CD4-positive, alpha-beta T cell treated with Interleukin-12 subunit alpha and Interleukin-12 subunit beta, for 1 hour (primary cell): ENCODE measurements at places on chromosomes 6 and 20.

DNA sequence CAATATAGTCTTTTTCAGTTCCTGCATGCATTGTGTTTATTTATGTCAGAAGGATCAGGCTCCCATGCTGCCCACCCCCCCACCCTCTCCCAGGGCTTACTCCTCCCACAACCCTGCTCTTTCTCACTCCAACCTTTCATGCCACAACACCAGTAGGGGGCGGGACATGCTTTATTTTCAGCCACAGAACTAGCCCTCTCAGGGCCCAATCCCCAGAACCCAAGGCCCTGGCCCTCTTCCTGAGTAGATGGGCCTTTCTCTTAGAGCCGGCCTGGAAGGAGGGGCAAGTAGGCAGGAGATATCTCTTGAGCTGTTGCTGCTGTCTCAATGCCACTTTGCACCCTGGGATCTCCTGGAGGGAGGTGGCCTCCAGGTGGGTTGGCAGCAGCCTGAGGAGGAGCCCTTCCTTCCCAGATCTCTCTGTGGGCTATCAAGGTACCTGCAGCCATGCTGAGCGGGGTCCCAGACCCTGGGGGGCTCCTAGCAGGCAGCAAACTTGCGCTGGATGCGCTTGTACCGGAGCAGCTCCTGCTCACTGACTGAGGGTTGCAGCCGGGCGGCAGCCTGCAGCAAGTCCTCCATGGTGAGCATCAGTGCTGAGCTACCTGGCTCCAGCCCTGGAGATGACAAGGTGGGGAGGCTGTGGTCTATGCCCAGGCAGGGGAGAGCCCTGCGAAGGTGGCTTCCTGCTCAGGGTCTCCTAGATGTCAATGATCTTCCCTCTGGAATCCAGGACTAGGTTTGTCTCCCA lies 3.5 kb downstream of the GNMT start:
- peak; percentile 52 for DNase-seq

GRCh38 chr6:162343936-162344645 lies 383.5 kb downstream of the PRKN start:
- no peak for DNase-seq

DNA sequence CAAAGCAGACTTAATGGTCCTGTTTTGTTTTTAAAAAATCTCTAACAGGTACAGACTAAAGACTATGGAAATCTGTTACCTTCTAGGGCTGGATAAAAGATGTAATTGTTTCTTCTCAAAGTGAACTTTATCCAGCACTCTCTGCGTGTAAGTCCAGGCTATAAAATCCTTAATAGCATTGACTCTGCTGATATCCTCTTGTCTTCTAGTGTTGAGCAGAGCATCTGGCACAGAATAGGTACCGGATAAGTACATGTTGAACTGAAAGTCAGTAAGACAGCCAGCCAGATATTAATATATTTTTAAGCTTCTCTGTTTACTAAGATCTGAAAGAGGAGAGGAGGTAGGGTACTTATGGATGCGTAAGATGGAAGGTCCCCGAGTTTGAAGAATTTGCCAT lies 262.3 kb downstream of the TBC1D7 start:
- DNase-seq, result no peak

- no peak for DNase-seq
Measured at GRCh38 chr6:11270030-11271027, 37.9 kb upstream of the NEDD9 start.

DNA sequence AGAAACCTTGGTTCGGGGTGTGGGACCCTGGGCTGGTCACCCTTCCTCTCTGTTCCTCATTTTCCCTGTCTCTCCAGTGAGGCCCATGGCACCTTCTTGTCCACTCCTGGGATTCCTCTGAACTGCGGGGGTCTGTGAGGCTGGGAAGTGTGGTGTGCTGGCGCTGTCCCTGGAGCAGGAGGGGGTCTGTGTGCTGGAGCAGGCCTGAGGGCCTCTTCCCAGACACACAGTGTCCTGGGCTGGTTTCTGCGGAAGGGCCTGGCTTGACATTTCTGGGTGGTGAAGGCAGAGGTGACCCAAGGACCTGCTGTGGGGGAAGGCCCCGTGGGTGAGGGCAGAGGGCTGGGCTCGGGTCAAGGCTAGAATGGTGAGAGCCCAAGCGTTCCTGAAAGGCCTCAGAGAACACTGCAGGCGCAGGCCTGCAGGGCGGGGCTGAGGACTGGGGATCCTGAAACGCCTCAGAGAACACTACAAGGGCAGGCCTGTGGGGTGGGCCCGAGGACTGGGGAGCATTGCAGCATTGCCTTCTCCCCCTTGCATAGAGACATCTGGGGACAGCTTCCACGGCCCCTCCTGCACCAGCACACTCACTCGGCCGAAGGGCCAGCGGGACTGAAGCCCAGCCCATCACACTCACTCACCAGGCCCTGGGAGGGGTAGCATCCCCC lies 10.6 kb upstream of the BAK1 start:
- no peak for DNase-seq

DNA sequence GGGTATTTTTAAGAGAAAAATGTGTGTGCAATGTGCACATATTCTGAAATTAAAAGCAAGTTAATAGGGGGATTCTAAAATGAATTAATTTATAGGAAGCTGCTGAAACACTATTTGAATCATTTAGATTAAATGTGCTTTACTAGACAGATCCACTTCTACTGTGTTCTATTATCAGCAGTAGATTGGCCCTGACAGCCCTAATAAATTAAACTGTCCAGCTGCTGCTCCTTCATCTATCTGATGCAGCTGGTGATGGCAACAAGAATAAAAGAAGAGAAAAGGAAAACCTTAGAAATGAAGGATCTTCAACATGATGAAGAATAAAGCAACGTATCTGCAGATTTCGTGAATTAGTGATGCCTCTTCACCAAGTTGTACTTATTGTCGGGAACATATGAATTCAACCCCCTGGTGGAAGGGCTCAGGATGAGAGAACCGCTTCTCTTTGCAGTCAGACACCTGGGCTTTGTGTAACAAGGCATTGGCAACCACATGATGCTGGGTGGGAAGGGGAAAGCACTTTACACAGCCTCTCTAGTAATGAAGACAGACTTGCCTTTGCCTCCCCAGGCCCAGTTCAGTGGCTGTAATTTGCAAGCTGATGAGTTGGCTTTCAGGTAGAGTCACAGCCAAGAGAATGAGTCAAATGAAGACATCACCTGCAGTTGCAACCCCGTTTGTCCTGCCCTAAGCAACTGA lies 94.4 kb downstream of the LAMP5 start:
- no peak for DNase-seq

GRCh38 chr6:84777888-84778287 lies 13.5 kb upstream of the TBX18 start:
- DNase-seq, result no peak

DNA sequence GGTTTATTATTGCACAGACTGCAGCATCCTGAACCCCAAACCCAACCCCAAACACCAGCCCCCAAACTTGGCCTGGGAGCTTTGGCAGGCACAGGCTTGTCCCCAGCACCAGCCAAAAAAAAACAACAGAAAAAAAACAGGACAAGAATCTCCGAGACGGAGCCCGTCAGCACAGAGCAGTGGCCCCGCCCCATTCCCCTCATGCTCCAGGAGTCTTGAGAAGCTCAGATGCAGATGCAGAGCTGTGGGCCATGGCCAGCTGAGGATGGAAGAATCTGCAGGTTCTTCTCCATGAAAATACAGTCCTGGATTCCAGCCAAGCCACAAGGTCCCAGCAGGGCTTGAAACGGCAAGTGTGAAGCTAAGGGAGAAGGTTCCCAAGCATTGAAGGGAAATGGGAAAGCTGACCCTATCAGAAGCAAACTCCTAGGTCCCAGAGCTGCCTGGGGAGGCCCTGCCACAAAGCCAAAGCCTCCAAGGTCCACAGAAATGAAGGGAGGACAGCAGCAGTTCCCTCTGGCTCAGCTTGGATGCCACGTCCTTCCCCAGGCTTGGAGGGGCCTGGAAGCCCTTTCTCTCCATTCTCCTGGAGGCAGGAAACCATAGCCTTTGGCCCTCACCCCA lies 75.2 kb downstream of the JPH2 start:
- no peak for DNase-seq

GRCh38 chr6:39905640-39905975 lies 28.7 kb downstream of the MOCS1 start:
- DNase-seq, result no peak

- DNase-seq, result no peak
Measured at GRCh38 chr6:90066697-90067096, 172.4 kb downstream of the GJA10 start.

DNA sequence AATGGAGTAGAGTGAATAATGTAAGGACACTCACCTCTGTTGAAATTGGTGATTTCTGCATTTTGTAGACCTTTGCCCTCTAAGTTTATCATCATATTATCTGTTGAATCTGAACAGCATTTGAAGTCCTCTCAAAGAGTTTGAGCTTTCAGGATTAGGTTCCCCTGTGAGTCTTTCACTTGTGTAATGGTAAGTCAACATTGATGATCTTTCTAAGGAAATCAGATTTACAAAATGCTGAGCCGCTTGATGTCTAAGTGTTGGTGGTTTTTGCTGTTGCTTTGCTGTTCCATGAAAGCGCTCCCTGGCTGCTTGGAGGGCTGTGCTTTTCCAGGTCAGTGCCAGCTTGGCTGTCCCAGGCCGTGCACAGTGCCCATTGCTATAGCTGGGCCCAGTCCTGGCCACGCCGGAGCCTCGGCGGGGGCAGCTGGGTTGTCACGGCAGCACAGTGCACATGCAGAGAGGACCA lies 33.8 kb upstream of the KIF25 start:
- DNase-seq, result no peak
